Fibroblast of skin of right biceps (primary cell): ENCODE measurements at places on chromosomes 6 and 20.

- peak; percentile 95 for DNase-seq
Observed at GRCh38 chr6:155481215-155481614, 25.6 kb upstream of the NOX3 start.

DNA sequence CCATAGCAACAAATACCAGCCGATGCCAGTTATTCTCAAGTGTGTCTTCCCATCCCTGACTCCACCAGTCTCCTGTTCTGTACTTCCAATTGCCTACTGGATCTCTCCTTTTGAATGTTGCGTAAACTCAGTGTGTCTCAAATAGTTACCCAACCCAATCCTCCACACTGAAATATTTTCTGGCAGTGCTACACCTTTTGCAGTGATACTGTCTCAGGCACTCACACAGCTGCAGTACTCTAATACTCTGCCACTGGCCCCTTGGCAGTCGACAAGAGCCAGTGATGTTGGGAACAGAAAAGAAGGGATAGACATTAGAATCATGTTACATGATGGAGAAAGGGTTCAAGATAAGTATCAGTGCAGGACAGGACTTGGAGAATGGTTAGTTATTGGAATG, 31.8 kb upstream of the FOXO3 start:
- DNase-seq: no peak

DNA sequence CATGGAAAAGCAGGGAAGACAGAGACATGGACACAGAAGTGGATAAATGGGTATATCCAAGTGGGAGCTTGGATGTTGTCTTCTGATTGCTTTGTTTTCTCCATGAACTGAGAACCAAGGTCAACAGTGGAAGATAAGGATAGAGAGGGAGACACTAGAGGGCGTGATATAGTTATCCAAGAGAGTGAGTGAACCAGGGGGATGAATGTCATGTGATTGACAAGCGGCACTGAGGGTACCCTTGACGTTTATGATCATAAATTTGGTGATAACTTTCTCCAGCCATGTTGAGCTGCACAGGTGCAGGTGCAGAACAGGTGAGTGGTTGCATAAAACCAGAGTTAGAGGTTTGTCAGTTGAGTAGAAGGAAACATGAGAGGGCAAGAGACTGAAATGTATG, 20.7 kb downstream of the EBF4 start:
- no peak for DNase-seq

DNA sequence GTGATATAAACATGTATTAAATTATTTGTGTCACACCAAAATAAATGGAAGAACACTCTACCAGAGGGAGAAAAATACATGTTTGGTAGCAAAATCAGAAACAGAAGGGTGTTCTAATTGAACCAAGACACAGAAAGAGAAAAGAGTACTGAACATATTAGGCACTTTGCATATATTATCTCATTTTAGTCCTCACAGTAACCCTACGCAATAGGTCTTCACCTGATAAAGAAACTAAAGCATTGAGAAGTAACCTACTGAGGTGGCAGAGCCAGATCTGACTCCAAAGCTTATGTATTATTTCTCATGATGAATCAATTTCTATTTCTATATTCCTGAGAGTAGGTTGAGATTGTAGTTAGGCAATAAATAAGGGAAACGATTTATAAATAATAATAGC, 77.7 kb downstream of the FYN start:
- no peak for DNase-seq

DNA sequence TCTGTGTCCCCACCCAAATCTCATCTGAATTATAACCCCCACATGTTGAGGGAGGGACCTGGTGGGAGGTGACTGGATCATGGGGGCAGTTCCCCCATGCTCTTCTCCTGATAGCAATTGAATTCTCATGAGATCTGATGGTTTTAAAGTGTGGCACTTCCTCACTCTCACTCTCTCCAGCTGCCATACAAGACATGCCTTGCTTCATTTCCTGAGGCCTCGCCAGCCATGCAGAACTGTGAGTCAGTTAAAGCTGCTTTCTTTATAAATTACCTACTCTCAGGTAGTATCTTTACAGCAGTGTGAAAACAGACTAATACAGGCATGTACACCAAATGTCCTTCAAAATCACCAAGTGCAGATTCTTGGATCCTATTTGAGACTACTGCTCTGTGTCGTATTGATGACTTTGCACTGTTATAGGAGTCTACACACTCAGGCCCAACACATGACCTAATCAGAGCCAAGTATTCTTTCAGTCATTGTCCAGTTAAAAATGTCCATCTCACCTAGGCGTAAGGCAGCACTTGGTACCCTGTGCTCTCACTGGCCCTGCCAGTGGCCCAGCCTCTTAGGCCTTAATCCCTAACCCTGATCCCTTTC, 52.8 kb upstream of the UST start:
- no peak for DNase-seq

DNA sequence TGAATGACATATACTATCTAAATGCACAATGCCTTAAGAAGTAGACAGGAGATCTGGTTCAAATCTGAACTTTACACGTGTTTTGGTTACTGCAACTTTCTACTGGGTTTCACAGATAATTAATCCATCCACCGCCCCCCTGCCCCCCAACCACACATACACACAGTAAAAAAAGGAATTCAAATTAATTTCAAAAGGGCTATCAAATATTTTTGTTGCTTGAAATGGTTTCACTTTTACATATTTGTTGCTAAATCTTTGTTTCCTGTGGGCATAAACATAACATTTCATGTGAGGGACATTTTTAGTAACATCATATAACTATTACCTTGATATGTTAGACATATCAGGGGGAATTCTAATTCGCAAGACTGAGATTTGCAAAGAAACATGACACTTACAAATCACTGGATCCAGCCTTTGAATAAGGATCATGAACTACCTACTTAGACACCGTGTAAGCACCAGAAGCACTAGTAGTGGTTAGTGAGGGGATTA, 7.5 kb downstream of the NEDD9 start:
- no peak for DNase-seq
